ENCODE measurements at places on chromosomes 5 and 9.

- no peak for DNase-seq
These were observed 82.1 kb downstream of the SLF1 start for GRCh38 chr5:94700592-94700991.

DNA sequence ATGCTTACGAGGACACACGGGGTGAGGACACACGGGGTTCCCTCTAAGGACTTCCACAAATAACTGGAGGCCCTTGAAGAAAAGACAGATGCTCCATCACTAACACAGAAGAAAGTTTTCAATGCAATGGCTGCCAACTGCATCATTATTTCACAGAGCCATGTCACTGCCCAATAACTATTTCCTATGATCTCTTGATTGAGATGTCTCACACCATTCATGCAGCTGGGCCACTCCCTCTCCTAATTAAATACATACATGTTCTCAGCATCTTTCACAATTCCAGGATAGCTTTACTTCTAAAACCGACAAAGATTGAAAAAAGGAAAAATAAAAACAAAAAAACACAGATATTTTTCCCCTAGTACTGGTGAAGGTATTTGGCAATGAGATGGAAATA lies 650.8 kb downstream of the SEMA5A start:
- no peak for DNase-seq

- no peak for DNase-seq
These were observed 381.5 kb upstream of the MPDZ start for GRCh38 chr9:13661014-13661413.

GRCh38 chr9:97954550-97954989 lies 16.6 kb upstream of the HEMGN start:
- no peak for DNase-seq

GRCh38 chr9:95078511-95078910 lies 239.0 kb downstream of the FANCC start:
- DNase-seq, result no peak

- DNase-seq, result no peak
These were observed 33.2 kb upstream of the SNX2 start for GRCh38 chr5:122741681-122742080.

DNA sequence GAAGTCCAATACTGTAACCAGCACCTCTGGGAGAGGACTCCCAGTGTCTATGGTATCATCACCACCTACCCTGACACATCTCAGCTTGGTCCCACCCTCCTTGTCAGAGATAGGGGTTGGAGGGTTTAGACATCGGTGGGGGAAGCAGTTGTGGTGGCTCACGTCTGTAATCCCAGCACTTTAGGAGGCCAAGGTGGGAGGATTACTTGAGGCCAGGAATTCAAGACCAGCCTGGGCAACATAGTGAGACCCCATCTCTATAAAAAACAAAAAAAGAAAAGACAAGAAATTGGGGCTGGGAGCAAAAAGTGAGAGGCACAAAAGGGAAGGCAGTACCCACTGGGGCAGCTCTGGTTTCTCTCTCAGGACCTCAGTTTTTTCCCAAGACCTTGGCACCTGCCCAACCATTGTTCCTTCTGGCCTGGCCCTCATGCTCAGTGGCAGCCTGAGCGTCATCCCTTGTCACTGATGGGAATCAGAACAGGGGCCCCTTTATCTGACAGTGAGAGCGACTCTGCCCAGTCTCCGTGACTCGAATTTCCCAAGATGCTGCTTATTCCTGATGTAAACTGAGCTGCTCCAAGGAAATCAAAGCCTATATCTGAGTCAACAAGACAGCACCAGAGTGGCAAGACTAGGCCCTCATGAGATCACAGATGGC lies 80.5 kb upstream of the HSPA9 start:
- DNase-seq, result peak; percentile 89

GRCh38 chr9:2255128-2255527 lies 240.0 kb downstream of the SMARCA2 start:
- DNase-seq, result no peak

Measured in head of caudate nucleus (tissue), 42 donors.